Tibial nerve (tissue), 4 donors: ENCODE measurements at places on chromosomes 3 and 15. TPM values are rescaled to one million over a fixed set of nuclear protein-coding genes. Genes with fewer than 3 reads are reported as not detected.

COLQ gene
- total RNA-seq: 1.9 TPM

CIDEC gene
- total RNA-seq: 160 TPM

SLC22A14 gene
- not detected for total RNA-seq

CLDN18 gene
- total RNA-seq: not detected

TXNRD3 gene
- 33.3 TPM for total RNA-seq

DNA sequence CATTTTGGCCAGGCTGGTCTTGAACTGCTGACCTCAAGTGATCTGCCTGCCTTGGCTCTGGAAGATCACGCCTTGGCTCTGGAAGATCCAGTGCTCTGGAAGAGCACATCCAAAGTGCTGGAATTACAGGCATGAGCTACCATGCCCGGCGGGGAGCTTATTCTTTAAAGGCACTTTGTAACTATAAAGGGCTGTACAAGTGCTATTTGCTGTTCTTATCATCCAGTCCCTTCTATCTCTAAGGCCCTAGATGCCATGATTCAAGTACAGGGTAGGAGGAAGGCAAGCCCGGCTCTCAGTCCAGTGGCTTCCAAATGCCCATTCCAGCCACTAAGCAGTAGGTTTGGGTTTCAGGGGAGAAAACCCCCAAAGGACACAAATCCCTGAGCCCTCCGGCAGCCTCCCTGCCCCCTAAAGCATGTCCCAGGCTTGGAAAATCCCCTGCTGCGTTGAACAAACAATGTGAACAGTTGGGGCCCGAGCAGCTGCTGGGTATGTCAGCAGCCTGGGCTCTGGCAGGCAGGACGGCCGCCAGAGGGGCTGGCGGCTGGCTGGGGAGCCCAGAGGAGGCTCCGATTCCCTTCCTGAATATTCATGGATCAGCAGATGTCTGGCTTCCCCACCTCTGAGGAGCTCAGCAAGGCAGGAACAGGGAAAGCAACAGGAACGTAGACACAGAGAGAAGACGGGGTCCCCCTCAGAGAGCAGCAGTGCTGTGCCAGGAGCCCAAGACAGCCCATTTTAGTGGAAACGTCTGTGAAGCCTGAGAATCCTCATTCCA lies 7.7 kb downstream of the IGDCC4 start:
- no peak for DNase-seq
- no peak overlapping the region for H3K4me3 ChIP-seq
- H3K36me3 ChIP-seq: no peaks in the 10 kb centered on the region
- H3K4me1 ChIP-seq: no peaks in the 10 kb centered on the region

- H3K36me3 ChIP-seq: no peaks in the 10 kb centered on the region
- no peaks in the 10 kb centered on the region for H3K4me1 ChIP-seq
- H3K27me3 ChIP-seq: no peaks in the 10 kb centered on the region
- no peak overlapping the region for H3K27ac ChIP-seq
- no peak overlapping the region for H3K4me3 ChIP-seq
- no peak for DNase-seq
Observed at GRCh38 chr3:148962513-148962912, 28.8 kb upstream of the GYG1 start.

DNA sequence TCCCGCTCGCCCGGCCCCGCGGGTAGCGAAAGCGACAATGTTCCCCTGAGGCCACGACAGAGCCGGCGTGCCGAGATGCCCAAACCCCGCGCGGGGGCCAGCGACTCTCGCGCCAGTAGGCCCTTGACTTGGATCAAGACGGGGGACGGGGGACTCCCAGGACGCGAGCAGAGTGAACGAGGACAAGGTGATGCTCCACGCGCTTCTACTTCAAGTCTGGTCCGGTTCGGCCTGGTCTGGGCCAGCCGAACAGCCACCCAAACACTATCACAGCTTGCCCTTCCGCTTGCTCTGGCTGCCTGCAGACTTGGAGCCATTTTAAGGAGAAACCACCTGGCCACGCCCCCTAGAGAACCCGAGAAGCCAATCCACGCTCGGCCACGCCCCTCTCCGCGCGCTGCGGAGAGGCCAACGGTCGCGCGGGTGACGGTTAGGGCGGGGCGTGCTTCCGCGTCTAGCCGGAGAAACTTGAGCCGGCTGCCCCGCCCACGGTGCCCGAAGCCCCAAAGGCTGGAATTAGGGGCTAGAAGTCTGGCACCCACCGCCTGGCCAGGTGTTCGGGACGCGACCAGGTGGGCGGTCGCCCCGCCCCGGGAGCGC lies 608 bp upstream of the NDUFAF3 start:
- peak overlapping the region; percentile 90 for H3K4me3 ChIP-seq
- H3K27ac ChIP-seq: peak overlapping the region; percentile 99
- peaks cover 68% of the 10 kb centered on the region for H3K4me1 ChIP-seq
- DNase-seq: peak; percentile 100

GRCh38 chr3:8239718-8240695 lies 261.6 kb upstream of the LMCD1 start:
- H3K4me1 ChIP-seq: no peaks in the 10 kb centered on the region
- DNase-seq: no peak
- no peak overlapping the region for H3K4me3 ChIP-seq
- H3K27ac ChIP-seq: no peak overlapping the region
- no peaks in the 10 kb centered on the region for H3K27me3 ChIP-seq

- no peaks in the 10 kb centered on the region for H3K4me1 ChIP-seq
- H3K27ac ChIP-seq: no peak overlapping the region
- H3K27me3 ChIP-seq: no peaks in the 10 kb centered on the region
- no peak for DNase-seq
- H3K36me3 ChIP-seq: no peaks in the 10 kb centered on the region
Observed at GRCh38 chr3:106566277-106566676, 697.5 kb upstream of the CBLB start.

- peaks cover 7% of the 10 kb centered on the region for H3K4me1 ChIP-seq
- DNase-seq: no peak
- H3K36me3 ChIP-seq: no peaks in the 10 kb centered on the region
- H3K4me3 ChIP-seq: no peak overlapping the region
Observed at GRCh38 chr3:195176776-195177175, 94.2 kb downstream of the XXYLT1 start.

- no peaks in the 10 kb centered on the region for H3K4me1 ChIP-seq
- DNase-seq: no peak
- H3K4me3 ChIP-seq: no peak overlapping the region
- no peaks in the 10 kb centered on the region for H3K36me3 ChIP-seq
- no peak overlapping the region for H3K27ac ChIP-seq
Observed at GRCh38 chr3:104885214-104885814, 481.4 kb upstream of the ALCAM start.

DNA sequence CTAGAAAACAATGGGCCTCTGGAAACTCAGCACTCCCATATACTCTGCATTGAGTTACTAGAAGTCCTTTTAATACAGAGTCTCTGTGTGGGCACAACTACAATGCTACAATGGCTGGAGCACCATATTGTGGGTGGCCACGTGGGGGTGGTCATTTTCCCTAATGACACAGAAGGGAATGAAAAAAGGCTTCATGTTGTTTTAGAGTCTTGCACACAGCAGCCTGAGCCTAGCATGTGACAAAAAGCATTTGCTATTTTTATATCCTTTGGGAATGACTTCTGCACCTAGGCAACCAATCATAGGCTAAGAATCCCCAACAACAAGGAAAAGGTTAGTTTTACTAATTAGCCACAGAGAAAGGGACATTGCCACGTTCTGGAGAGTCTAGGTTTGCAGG lies 120.6 kb downstream of the PPM1L start:
- no peaks in the 10 kb centered on the region for H3K36me3 ChIP-seq
- no peak overlapping the region for H3K4me3 ChIP-seq
- no peaks in the 10 kb centered on the region for H3K4me1 ChIP-seq
- H3K27ac ChIP-seq: no peak overlapping the region
- DNase-seq: no peak
